ENCODE measurements at places on chromosomes 4 and X. TPM values are rescaled to one million over a fixed set of nuclear protein-coding genes. Genes with fewer than 3 reads are reported as not detected.

Gene COL4A6
- 1.7 TPM for polyA plus RNA-seq

Gene SLITRK4
- polyA plus RNA-seq: 0.16 TPM

Gene PLK4
- 0.43 TPM for polyA plus RNA-seq

Gene CYBB
- polyA plus RNA-seq: 1.9 TPM

Gene PLRG1
- 33.4 TPM for polyA plus RNA-seq

Gene DLG3
- 9.6 TPM for polyA plus RNA-seq

Gene RAB33B
- 2.4 TPM for polyA plus RNA-seq

Gene KLHL8
- 2.5 TPM for polyA plus RNA-seq

Gene ITM2A
- polyA plus RNA-seq: 55.2 TPM

Gene MAGEE1
- 0.51 TPM for polyA plus RNA-seq

Gene GAB3
- 5.9 TPM for polyA plus RNA-seq

Gene C4orf51
- polyA plus RNA-seq: not detected

Gene RNF128
- polyA plus RNA-seq: not detected

Gene ANXA10
- not detected for polyA plus RNA-seq

Gene PABPC1L2A
- polyA plus RNA-seq: not detected

All from heart right ventricle (tissue), 16 donors.